ENCODE measurements at places on chromosomes 1 and 21.

GRCh38 chr1:156662005-156662799, 15.0 kb downstream of the NES start:
- DNase-seq, result no peak

- DNase-seq, result no peak
These were observed 47.9 kb downstream of the LAMC1 start for GRCh38 chr1:183070923-183071618.

DNA sequence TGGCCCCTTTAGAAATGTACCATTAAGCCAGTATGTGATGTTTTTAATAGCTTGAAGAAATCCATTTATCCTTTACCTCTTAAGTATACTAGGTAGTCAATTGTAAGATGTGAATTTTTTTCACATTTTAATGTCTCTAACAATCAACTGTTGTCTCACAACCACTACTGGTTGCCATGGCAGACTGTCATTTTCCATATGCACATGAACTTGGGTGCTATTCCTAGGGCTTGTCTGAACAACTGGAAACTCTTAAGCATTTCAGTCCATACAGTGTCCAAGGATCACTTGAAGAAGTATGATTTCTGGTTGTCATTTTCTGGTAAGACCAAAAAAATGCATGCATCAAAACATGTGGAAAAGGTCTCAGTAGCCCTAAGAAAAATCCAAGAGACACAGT, 315.1 kb downstream of the HHIPL2 start:
- no peak for DNase-seq

- DNase-seq, result no peak
These were observed 225.8 kb downstream of the VAV3 start for GRCh38 chr1:107739201-107739600.

- no peak for DNase-seq
These were observed 6.9 kb downstream of the TMEM81 start for GRCh38 chr1:205077158-205077933.

DNA sequence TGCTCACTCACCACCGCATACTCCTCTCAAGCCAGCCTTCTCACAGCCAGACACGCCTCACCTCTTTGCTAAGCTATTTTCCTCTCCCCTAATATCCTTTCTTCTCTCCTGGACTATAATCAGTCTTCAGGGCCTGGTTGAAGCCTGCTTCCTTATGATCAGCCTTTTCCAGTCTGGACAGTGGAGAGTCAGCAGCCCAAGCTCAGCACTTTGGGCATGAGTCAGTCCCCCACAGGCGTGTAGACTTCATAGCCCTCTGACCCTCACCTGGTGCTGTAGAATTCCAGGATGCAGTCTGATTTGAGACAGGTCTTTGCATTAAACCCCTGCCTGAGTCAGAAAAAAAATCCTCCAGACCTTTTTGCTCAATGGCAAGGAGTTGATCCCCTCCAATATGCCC, 2.5 kb downstream of the HPCAL4 start:
- DNase-seq, result no peak

DNA sequence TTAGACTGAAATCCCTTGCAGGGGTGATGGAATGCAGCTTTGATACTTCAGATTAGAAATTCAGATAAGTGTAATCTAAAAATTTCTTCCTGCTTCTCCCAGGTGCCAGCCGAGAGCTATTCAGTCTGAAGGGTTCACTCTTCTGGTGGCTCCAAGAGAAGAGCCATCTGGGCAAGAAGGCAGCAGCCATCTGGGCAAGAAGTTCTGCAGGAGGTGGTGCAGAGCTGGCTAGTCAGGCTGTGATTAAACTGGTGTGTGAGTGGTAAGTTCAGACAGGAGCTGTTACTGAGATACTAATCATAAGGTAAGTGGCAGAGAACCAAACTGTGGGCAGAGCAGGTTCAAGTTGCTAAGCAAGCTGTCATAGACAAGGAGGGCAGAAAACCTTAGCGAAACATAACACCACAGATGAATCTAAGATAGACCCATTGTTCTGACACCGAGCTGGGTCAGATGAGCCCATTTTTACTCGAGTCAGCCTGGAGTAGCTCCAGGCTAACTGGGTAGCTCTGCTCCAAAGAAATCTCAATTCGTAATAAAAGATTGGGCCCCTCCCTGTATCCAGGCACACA, 14.4 kb upstream of the TP53BP2 start:
- DNase-seq, result no peak

DNA sequence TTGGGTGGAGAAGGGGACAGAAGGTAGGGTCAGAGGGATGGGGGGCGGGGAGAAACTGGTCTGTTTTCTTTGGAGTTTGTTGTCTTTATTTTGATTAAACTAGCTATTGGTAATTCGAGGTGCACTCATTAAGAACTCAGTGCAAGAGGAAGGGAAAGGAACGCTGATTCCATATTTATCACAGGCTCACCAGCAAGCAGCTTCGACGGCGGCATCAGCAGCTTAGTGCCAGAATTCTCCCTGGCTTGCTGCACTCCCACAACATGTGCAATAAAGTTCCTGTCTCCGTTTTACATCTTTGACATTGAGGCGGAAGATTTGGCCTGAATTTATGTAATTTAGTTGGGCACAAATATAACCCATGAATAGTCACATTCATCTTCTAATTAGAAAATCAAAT, 57.6 kb downstream of the PEX14 start:
- DNase-seq, result no peak

DNA sequence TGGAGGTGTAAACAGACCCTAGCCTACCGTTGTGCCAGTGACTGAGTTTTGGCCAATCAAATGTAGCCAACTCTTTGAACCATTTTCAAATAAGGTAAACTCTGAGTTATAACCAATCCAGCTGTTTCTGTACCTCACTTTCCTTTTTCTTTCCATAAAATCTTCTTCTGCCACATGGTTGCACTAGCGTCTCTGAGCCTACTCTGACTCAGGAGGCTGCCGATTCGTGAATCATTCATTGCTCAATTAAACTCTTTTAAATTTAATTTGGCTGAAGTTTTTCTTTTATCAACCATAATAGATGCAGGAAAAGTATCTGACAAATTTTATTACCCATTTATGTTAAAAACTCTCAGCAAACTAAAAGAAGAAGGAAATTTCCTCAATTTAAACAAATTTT, 111.5 kb upstream of the LYPLAL1 start:
- DNase-seq, result no peak

DNA sequence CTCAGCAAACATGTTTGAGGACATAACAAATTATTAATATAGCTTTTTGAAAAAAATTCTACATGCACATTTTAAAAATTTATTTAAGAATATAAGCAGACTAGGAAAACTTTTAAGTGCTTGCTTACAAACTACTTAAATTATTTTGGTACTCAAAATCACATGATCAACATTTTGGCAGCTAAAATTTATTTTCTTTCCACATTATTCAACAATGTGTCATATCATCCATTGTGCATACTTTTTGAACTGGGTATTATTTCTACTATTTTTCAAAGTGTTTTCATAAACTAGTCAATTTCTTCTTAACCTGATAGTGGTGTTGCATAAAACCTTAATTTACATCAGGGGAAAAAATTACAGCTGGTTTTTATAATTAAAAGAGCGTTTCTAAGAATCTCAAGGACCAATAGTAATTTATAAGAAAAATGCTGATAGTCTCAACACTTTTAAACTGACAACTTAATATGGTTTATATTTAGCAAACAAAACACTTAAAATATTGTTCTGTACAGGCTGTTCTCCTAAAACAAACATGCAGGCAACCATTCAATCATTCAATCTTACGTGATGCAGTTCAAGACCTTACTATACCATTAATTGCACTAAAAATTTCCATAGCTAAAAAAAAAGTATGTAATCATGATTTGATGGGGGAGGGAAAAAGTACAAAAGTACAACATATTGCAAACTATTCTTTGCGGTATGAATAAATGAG, 105.0 kb downstream of the GPATCH2 start:
- no peak for DNase-seq
